Natural killer cell treated with Interleukin-12 subunit alpha and Interleukin-12 subunit beta and Interleukin-15 and Interleukin-18, amount 100 ng/mL, for 72 hours (primary cell): ENCODE measurements at places on chromosomes 16 and 17. TPM values are rescaled to one million over a fixed set of nuclear protein-coding genes. Genes with fewer than 3 reads are reported as not detected.
A peak's percentile ranks its signal among the peaks of the same experiment; 100 is the strongest.

Gene PRR35
- 0.12 TPM for total RNA-seq

Gene IRX3
- total RNA-seq: not detected

Gene SHBG
- not detected for total RNA-seq

Gene TCAP
- total RNA-seq: 2.5 TPM

Gene NPIPB4
- 283 TPM for total RNA-seq

DNA sequence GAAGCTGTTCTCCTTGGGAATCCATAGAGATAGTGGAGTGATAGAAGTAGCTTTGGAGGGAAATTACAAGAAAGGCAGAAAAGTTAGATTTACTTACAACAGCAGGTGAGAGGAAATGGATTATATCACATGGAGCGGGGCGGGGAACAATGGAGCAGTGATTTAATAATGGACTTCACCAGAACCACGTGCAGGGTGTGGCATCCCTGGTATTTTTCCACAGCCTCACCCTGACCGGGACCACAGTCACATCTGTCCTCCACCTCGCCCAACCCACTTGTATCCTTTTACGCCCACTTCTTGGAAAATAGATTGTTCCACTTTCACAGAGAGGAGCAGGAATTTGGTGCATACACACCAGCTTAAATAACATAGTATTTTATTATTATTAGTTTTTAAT is 15.9 kb upstream of the CYB5B start:
- no peak for DNase-seq

DNA sequence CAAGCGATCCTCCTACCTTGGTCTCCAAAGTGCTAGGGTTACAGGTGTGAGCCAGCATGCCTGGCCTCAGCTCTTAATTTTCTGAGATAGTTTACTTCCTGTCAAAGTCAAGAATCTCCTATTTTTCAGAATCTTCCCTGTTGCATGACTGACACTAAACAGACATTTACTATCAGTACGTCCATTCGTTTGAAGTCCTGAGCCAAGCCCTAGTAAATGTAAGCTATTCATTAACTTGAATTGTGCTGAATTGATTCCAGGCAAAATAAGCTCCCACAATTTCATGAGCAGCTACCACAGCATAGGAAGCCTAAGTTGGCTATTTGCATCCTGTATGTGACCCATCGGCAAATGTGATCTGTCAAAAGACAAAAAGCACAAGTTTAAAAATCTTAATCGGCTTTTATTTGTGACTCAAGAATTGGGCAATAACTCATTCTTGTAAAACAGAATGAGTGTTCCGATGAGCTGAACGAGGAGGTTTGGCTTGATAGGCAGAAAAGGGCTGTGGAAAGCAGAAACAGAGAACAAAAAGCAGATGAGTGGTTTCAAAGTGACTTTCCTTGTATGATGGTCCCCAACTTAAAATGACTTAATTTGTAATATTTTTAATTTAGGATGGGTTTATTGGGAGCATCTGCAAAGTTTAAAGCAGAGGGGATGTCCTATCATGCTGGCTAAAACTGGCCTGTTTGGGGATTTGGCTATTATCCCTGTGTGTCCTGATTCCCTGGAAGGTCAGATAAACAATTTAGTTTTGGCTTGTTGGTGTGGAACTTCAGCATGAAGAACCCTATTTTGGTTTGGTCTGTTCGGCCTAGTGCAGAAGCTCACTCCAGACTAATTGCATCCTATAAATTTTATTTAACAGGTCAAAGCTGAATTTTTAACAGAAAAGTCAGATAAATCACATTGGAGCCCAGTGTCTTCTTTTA is 14.2 kb downstream of the RNF112 start:
- DNase-seq: no peak

GRCh38 chr16:66850115-66850815 is 6.1 kb downstream of the CA7 start:
- no peak for DNase-seq

DNA sequence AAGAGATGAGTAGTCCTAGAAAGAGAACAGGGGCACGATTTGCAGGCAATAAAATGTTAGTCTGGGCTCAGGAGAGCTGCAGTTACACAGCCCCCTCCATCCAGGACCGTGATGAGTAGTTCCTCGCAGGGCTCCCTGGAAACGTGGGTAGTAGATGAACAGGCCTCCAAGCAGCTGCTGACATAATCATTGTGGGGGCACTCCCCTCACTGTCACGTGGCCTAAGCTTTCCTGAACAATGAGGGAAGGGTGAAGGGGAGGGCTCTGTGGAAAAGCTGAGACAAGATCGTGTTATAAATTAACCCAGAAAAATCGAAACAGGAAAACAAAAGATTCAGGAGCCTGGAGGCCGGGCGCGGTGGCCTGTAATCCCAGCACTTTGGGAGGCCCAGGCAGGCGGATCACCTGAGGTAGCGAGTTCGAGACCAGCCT is 1.3 kb upstream of the PER1 start:
- no peak for DNase-seq

DNA sequence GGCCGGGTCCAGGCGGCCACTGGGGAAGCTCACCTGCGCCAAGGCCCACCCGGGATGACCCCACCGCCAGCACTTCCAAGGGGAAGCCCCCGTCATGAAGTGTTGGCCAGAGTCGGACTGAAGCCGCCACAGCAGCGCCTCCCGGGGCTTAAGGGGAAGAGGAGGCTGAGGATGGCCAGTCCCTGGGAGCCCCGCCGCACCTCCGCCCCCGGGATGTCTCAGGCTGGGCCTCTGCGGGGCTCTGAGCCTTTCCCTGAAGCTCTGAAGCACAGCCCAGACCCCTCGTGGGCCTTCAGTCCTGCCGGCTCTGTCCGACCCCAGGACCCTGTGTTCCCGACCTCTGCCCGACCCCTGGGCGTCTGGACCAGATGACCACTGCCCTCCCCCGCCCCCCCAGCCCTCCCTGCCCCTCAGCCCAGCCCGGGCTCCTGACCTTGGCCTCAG is 42.8 kb upstream of the ACSF3 start:
- DNase-seq: peak; percentile 45

DNA sequence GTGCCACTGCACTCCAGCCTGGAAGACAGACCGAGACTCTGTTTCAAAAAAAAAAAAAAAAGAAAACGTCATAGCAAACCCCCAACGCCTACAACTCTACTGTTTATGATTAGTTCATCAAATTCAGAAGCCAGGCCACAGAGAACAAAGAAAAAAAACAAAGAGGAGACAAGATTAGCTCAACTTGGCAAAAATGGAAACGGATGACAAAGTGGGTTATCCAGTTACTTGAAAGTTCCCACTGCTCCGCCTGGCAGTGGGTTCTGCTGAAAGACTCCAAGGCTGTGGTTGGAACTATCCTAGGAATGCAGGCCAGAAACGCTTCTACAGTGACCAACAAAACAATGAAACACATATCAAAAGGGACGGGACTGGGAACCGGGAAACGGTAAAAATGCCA is 53.1 kb downstream of the MRM3 start:
- no peak for DNase-seq

GRCh38 chr17:69130627-69131296 is 10.9 kb downstream of the ABCA6 start:
- no peak for DNase-seq

- no peak for DNase-seq
These were observed 83.3 kb upstream of the C16orf82 start for GRCh38 chr16:26983426-26983825.

DNA sequence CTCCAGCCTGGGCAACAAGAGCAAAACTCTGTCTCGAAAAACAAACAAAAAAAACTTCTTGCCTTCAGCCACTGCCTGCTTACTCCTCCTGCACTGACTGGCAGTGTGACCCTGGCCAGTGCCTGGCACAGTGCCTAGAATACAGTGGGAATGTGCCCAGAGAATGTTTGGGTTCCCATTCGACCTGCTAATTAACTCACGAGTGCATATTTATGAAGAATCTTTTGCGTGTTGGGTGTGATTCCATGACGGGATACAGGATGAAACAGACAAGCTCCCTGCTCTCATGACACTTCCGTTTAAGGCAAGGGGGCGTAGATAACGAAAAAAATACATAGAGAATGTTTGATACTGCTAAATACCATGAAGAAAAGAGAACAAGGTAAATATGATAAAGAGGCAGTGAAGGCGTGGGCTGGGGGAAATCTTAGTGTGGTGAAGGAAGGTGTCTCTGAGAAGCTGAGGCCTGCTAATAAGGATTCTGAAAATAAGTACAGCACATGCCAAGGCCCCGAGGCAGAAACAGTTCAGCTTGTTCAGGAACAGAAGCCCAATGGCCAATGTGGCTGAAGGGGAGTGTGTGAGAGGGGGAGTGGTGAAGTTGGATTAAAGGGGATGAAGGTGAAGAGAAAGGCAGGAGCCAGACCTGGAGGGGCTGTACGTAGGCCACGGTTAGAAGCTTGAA is 4.3 kb downstream of the ABI3 start:
- DNase-seq: no peak

GRCh38 chr17:40456396-40456951 is 13.2 kb downstream of the IGFBP4 start:
- no peak for DNase-seq
